Esophagus (tissue), 2 donors: ENCODE measurements at places on chromosomes 6 and 20. TPM values are rescaled to one million over a fixed set of nuclear protein-coding genes. Genes with fewer than 3 reads are reported as not detected.

FNDC1 gene
- 0.02 TPM for polyA plus RNA-seq

HMGN3 gene
- polyA plus RNA-seq = 72.1 TPM

SYCP2L gene
- 0.63 TPM for polyA plus RNA-seq

CGA gene
- polyA plus RNA-seq = not detected

PRKN gene
- polyA plus RNA-seq = 0.28 TPM

ITPR3 gene
- polyA plus RNA-seq = 11.9 TPM

PLEKHG1 gene
- polyA plus RNA-seq = 5.7 TPM

BPIFB4 gene
- not detected for polyA plus RNA-seq

ANKEF1 gene
- 2.3 TPM for polyA plus RNA-seq

GPR6 gene
- not detected for polyA plus RNA-seq

TINAG gene
- polyA plus RNA-seq = not detected

COQ3 gene
- 9.5 TPM for polyA plus RNA-seq

UFL1 gene
- polyA plus RNA-seq = 13.5 TPM

SIRPG gene
- 0.62 TPM for polyA plus RNA-seq

RSPO4 gene
- 0.04 TPM for polyA plus RNA-seq

OTOR gene
- polyA plus RNA-seq = not detected

BHLHE23 gene
- polyA plus RNA-seq = not detected

POPDC3 gene
- polyA plus RNA-seq = 0.24 TPM

MAP1LC3A gene
- 28.7 TPM for polyA plus RNA-seq

WFDC5 gene
- 6.4 TPM for polyA plus RNA-seq

PLAGL1 gene
- 21.0 TPM for polyA plus RNA-seq

LY86 gene
- 0.51 TPM for polyA plus RNA-seq

NEURL2 gene
- 2.5 TPM for polyA plus RNA-seq

ISM1 gene
- 1.5 TPM for polyA plus RNA-seq

RHAG gene
- polyA plus RNA-seq = 0.05 TPM

UBR2 gene
- 7.7 TPM for polyA plus RNA-seq

FLRT3 gene
- polyA plus RNA-seq = 0.42 TPM

FAM83C gene
- polyA plus RNA-seq = 35.9 TPM

HLA-DRB1 gene
- 40.3 TPM for polyA plus RNA-seq

TREM1 gene
- polyA plus RNA-seq = 0.15 TPM

KIF25 gene
- 0.10 TPM for polyA plus RNA-seq

TP53INP2 gene
- polyA plus RNA-seq = 57.1 TPM

TRAM2 gene
- 1.0 TPM for polyA plus RNA-seq

SLC17A1 gene
- not detected for polyA plus RNA-seq

OR2H2 gene
- not detected for polyA plus RNA-seq

ZNF831 gene
- polyA plus RNA-seq = 0.09 TPM

CFB gene
- 19.6 TPM for polyA plus RNA-seq

ARHGAP40 gene
- polyA plus RNA-seq = 53.3 TPM

SAMD5 gene
- 7.4 TPM for polyA plus RNA-seq

NSFL1C gene
- polyA plus RNA-seq = 44.4 TPM

SNRNP48 gene
- 3.2 TPM for polyA plus RNA-seq

CDH4 gene
- polyA plus RNA-seq = 0.05 TPM

EEF1E1 gene
- polyA plus RNA-seq = 29.6 TPM

DPPA5 gene
- polyA plus RNA-seq = not detected

PDYN gene
- polyA plus RNA-seq = not detected

HLA-F gene
- polyA plus RNA-seq = 25.2 TPM

CCN6 gene
- polyA plus RNA-seq = not detected

C6orf15 gene
- 0.08 TPM for polyA plus RNA-seq

FARS2 gene
- 5.0 TPM for polyA plus RNA-seq

VPS52 gene
- 44.9 TPM for polyA plus RNA-seq
